Occipital lobe (tissue), 3 donors: ENCODE measurements at places on chromosomes 7 and 10.

- no peak for DNase-seq
Measured at GRCh38 chr7:151721694-151722093, 155.2 kb downstream of the PRKAG2 start.

DNA sequence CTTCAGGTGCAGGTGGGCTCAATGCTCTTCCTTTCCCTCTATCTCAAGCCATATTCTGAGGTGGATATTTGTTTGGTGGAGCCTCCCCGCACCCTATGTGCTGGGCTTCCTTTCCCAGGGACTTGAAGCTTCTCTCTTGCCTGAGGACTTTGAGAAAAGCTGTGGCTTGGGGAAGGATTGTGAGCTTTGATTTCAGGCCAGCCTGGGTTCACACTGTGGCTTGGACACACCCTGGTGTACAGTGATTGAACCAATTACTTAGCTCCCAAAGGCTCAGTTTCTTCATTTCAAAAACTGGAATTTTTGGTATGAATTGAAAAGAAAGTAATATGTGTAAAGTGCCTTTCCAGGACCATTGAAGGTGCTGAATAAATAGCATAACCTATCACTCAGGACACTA, 224.5 kb upstream of the GLI3 start:
- no peak for DNase-seq

- DNase-seq: no peak
Measured at GRCh38 chr10:79077488-79078173, 8.9 kb downstream of the ZMIZ1 start.

- DNase-seq: no peak
Measured at GRCh38 chr7:33996899-33997298, 91.6 kb downstream of the BMPER start.

- DNase-seq: no peak
Measured at GRCh38 chr10:133337370-133337725, 652 bp upstream of the CALY start.

DNA sequence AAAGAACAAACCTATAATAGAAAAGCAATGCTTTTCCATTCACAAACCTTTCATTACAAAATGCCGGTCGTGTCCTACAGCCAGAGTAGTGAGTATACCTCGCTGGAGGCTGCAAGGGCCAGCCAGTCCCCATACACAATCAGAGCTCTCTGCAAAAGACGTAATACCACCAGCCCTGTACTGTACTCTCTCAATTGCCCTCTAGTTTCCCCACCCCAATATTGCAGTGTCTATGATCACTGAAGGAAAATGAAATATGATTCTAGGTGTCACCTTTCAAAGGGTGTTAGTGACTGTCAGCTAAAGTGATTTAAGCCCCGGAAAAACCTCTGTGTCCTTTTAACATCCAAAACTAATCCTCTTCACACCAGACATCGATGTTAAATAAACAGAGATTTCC, 24.8 kb downstream of the PLXNA4 start:
- no peak for DNase-seq

- no peak for DNase-seq
Measured at GRCh38 chr10:33052915-33053810, 95.1 kb upstream of the ITGB1 start.

GRCh38 chr10:5390607-5391205, 13.9 kb downstream of the TUBAL3 start:
- no peak for DNase-seq

- DNase-seq: no peak
Measured at GRCh38 chr7:78588393-78588792, 789.8 kb downstream of the PHTF2 start.

DNA sequence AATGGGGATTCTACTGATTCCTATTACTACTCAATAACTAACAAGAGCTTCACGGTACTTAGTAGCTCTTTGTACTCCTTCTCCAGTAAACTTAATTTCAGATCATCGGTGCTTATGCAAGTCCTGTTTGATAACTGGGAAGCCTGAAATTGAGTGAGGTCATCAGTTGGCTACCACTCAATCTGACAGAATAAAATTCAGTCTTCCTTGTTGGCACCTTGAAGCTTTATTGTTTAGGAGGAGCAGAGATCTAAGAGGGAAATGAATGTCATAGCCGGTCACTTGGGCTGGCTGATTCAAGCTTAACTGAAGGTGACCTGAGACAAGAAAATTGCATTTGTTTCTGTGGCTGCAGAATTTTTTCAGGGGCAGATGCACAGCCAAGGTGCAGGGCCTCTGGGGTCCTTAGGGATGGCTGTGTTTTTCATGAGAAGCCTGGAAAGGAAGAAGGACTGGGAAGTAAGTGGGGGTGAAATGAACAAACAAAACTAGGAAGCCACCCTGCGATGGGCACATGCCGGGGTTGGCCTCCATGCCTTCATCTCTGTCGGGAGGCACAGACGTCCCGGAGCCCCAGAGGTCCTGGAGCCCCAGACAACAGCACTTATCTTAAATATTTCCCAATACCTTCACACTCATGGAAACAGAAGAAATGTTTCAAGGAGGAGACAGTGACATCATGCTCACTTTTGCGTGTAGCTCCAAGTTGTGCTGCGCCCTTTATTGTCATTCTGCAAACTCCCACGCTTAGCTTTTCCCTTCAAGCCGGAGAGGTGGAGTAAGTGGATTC, 85.0 kb upstream of the KIF5B start:
- DNase-seq: no peak

DNA sequence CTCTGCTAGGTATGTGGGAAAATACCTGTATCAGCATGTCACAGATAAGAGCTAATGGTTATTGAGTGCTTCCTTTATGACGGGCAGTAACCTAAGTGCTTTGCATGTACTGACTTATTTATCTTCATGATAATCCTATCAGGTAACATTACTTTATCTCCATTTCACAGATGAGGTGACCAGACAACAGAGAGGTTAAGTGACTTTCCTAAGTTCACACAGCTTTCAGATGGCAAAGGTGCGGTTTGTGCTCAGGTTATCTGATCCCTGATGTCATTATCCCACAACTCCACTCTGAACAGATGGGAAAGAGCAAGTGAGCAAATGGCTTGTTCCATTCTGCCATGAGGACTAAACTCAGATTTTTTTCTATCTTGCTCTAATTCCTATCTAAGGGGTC, 217.0 kb upstream of the PODXL start:
- DNase-seq: no peak

GRCh38 chr7:82146491-82146890, 297.1 kb downstream of the CACNA2D1 start:
- no peak for DNase-seq

DNA sequence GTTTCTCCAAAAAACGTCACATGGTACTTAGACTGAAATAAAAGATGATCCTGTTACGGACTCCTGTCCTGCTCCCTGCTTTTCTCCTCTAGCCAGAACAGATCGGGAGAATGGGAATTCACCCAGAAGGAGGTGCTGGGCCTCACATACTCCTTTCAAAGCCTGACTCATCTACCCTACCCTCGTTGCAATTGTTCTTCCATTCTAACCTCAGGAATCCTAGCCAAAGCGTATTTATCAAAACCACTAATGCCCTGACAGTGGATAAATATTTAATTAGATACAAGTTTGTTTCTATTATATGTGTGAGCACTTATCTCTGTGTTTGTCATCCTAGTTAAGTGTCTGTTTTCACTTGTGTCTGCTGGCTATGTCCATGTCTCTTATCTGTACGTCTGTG, 21.7 kb downstream of the ZCWPW1 start:
- DNase-seq: no peak

DNA sequence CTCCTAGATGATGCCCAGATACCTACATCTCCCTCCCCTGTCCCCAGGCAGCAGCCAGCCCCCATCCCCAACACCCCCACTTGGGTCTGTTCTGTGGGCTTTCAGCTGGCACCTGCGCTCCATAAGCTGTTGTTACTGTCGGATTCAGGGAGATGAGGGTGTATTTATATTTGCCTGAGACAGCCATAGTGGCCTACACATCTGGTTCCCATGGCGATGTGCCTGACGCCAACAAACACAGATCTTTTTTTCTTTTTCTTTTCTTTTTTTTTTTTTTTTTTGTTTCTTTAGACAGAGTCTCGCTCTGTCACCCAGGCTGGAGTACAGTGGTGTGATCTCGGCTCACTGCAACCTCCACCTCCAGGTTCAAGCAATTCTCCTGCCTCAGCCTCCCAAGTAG, 73.1 kb downstream of the CLIP2 start:
- DNase-seq: no peak

DNA sequence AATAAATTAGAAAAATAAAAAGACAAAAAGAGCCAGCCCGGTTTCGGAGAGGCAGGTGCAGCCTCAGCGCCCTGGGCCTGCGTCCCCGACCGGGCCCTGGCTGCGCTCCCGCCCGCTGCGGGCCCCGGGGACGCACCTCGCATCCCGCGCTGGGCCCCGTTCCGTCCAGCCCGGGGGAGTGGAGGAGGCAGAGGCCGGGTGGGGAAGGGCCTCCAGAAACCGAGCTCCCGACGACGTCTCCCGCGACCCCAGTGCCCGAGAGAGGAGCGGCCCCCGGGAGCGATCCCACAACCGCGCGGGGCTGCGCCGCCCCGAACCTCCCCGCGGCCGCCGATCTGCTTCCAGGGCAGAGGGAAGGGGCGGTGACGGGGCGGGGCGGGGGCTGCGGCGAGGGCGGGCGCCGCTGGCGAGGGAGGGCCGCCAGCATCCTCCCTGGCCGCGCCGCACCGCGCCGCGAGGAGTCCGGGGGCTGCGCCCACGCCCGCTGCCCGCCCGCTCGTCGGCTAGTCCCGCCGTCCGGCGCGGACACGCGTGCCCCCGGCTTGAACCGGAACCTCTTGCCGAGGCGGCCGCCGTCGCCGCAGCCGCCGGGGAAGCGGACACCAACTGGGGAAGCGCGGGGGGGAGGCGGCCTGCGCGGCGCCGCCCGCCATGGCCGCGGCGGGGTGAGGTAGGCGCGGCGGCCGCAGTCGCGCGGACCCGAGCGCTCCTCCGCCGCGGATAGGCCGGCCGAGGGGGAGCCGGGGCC, at the start of gene CCNY:
Gene CCNY, plus strand, starts transcription at position 426 of the 748 bp plus-strand sequence. CDS start 545 bp downstream, outside the sequence.
- peak; percentile 81 for DNase-seq

DNA sequence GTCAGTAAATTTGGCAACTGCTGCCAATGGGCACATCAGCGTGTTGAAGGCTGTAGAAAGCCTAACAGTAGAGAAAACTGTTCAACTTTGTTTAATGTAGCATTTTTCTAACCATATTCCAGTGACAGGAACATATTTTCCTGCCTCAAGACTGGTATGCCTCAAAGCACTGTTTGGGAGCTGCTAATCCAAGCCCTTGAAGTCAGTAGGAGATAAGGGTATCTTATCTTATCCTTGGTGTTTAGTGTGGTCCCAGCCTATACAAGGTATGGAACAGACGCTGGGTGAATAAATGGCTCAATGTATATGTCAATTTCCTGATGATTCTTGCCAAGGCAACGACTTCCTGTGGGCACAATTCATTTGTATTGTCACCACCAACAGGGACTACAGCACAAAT, 97.5 kb upstream of the CREB5 start:
- no peak for DNase-seq

DNA sequence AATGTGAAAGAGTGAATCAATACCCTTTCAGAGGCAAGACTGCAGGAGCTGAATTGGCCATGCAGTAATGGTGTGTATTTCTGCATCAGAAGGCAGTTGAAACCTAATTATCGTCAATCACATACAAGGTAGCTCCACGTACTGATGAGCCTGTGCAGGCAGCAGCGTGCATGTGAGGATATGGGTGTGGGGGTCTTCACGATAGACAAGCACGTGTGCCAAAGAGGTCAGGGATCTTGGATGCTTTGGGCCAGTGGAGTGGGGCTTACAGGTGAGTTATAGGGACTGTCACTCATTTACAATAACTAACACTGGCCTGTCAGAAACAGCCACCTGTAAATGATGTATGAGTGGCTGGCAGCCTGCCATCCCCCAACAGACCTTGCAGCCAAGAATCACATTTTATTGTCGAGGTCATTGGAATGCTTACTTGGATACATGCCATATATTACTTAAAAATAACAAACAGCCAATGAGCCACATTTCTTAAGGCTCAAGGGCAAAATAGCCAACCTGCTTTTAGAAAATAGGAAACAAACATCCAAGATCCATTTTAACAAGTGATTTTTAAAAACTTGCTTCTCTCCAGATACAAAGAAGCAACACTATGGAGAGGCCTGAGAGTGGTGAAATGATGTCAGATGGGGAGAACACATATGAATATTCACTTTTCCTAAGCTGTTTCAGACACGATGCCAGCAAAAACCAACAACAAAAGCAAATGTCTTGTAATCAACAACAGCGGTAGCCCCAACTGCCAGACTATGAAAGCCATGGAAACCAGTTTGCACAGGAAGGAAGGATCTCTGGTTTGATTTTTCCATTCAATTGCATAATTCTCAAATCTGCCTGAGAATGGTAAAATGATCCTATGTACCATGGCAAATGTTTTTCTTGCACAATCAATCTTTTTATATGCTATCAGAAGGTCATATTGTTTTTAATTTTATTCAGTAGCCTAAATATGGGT, 210.7 kb downstream of the SKAP2 start:
- DNase-seq: no peak

- DNase-seq: no peak
Measured at GRCh38 chr10:63586043-63586442, 64.8 kb downstream of the REEP3 start.

- DNase-seq: no peak
Measured at GRCh38 chr7:92621561-92622023, 31.4 kb upstream of the FAM133B start.

GRCh38 chr10:27366769-27367168, 126.2 kb upstream of the ACBD5 start:
- no peak for DNase-seq

DNA sequence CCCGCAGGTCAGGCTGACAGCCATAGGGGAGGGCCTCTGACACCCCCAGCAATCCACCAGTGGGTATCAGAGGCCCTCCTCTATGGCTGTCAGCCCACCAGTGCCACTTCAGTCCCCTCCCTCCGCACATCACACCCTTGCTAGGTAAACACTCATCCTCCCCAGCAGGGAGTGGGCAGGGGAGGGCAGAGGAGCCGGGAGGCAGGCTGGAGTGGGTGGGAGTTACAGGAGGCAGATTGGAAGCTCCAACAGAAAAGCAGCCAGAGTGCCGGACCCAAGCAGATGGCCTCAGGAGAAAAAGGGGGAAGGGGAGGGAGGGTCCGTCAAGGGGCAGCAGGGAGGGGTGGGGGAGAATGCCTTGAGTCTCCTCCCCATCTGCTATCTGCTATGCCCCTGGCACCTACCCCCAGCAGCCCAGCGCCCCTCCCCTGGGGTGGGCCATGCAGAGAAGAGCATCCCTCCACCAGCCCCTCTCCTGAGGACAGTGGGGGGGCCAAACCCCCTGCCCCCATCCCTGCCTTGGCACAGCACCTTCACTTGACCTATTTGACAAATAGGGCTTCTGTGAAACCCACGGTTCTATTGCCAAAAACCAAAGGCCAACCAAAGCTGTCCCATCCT, 2.4 kb downstream of the RASGEF1A start:
- DNase-seq: no peak

GRCh38 chr10:14837003-14837756, 657 bp downstream of the CDNF start:
- no peak for DNase-seq
